ENCODE measurements at places on chromosomes 11 and 22.

DNA sequence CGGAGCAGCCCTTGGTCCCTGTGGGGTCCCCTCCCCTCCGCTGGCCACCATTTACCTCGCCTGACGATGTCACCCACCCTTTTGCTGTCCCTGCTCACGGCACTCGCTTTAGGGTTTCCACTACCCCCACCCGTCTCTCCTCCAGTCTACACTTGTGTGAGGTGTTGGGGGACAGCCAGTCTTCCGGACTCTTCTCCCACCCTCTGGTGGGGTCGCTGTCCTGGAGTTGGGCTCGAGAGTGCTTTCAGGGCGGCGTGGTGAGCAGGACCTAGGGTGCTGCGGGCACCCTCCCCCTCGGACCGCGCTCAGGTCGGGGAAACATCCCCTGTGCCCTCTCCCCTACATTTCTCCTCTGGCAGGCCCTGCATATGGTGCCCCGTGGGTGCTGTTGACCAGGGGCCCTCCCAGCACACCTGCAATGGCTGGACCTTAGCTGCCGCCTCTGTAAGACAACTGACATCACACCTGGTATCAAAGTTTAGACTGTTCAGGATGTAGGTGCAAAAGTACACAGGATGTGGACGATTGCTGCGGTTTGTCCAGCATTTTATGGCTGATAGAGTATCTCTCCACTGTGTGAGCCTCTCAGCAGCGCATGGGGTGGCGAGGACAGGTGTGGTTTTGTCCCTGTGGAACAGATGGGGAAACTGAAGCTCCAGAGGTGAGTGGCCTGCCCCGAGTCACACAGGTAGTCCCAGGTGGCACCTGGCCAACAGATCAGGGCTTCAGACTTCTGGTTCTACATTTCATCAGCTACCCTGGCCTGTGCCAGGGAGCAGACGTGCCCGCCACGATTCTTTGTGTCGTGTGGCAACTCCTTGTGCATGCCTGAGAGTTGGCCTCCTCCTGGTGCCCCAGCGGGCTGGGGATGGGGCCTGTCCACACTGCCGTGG is 1.2 kb downstream of the GRK2 start:
- peak; percentile 38 for DNase-seq

GRCh38 chr11:35540526-35540925 is 15.1 kb upstream of the PAMR1 start:
- DNase-seq, result no peak

DNA sequence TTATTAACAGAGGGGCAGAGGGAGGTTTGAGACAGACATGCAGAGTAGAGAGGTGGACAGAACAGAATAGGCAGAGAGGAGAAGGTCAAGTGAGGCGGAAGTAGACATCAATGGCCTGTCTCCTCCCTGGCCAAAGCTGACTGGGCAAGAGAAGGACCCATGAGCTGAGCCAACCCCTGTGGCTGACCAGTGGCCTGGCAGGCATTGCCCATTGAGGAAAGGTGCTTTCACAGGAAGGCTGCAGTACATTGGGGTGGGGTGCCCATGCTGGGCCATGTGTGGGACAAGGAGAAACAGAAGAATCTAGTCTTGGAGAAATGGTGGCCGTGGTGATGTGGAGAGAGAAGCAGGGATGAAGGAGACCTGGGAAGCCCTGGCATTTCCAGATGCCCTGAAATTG is 76.0 kb downstream of the MYEOV start:
- DNase-seq, result no peak

GRCh38 chr22:48651981-48652538 is 1175.6 kb downstream of the BRD1 start:
- no peak for DNase-seq

DNA sequence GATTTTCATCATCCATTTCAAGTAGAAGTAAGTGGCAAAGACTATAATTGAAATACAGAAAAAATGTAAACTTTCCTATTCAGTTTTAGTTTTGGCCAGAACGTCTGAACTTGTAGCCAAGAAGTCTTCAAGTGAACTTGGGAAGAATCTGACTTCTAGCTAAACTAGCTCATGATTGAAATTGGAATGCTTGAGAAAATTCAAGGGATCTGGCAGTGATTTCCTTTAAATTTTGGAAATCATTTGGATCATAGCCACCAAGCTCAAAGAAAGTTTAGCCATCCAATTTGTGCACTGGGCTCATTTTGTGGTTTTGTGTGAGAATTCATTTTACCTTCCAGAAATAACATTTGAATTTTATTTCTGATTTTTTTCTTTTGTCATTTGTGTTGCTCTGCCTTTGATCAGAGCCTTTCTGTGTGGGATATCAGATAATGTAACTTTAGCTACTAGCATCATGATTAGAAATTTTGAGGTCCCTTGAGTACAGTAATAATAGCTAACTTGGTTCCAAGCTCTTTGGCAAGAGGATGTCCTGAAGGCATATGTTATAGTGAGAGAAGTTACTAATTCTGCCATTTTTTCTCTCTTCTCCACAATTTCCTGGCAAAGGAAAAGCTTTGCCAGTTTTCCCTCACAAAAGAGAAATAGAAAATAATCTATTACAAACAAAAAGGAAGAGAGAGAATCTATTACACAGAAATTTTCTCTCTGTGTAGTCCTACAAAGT is 2123.7 kb upstream of the RAG2 start:
- DNase-seq, result no peak

DNA sequence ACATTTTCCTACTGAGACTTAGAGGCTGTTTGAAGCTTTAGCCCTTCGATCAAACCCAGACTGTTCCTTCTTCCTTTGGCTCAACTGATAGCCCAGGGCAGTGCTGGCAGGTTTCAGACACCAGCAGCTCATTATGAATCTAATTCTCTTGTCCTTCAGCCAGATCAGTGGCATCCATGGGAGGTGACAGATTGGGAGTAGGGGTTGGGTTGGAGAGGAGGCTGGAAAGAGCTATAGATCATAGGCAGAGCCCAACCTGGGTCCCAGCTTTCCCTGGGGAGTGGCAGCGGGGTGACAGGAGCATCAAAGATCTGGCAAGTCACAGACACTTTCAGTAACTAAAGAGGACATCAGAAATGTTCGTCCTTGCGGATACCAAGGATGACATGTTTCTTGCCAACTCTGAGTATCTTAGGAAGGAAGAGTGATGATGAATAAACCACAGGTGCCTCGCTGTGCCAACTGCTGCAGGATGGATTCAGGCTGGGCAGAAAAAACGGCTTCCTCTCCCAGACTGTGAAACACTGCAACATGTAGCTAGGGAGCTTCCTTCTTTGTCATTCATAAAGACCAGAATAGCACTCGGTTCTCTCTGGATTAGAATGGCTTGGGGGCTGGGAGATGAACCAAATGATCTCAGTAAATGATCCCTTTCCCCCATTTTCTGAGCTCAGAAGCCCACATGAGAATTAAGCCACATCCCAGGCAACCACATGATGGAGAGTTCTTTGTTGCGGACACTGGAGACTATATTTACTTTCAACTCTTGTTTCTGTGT is 19.1 kb downstream of the ABCC8 start:
- DNase-seq, result no peak

DNA sequence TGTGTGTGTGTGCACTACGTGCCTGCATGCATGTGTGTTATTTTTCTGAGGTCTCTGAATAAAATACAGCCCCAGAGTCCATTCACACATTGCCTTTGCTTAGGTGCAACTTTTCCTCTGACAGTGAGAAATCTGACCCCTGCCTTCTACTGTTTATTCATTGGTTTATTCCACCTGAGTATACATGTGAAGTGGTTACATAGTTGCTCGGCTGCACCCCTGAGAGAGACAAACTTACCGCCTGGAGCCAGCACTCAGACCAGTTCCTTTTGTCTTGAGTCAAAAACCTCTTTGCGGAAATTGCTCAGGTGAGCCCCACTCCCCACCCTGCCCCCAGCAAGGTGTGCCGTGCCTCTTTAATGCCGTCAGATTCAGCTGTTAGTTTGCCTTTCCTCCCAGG is 363.6 kb downstream of the BRD1 start:
- DNase-seq, result no peak

Measured in NCI-H146 (cell line).